ENCODE measurements at places on chromosomes 6 and 20.

DNA sequence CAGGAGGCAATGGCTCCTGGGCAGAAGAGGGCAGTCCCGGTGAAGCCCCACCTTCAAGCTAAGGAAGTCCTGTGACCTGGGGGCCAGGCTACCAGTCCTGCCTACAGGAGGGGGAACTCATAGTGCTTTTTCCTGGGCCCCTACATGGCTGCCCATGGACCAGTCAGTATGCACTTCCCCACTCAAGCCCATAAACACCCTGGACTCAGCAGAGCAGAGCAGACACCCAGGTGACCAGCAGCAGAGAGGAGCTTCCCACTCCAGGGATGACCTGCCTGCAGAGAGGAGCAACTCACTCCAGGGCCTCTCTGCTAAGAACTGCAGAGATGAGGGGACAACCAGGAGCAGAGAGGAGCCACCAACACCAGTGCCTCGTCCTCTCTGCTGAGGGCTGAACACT, 14.3 kb upstream of the ABCC10 start:
- DNase-seq = no peak

GRCh38 chr6:5744497-5744896, 262.2 kb downstream of the NRN1 start:
- no peak for DNase-seq

DNA sequence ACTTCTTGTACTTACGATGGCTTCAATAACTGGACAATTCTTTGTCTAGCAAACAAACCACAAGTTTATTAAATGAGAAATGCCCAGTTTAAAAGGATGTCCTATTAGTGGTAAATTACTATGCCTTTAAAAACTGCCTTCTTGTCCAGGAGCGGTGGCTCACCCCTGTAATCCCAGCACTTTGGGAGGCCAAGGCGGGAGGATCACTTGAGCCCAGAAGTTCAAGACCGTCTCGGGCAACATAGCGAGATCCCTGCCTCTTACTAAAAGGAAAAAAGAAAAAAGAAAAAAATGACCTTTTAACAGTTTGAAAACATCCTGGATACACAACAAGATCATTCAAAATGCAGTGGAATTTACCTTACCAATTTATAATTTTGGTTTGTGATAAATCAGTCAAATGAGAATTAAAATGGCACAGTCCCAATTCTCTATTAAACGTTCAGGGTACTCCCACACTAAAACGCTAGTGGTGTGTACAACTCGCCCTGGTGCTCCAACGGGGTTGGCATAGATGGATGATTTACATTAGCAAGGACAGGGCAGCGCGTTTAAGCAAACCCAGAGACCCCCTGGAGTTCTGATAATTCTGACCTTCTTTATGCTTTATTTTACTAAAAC, 2.3 kb downstream of the ZBTB2 start:
- no peak for DNase-seq

- no peak for DNase-seq
Observed at GRCh38 chr6:139940741-139941729, 566.6 kb upstream of the CITED2 start.
